ENCODE measurements at places on chromosomes 11 and 22.

DNA sequence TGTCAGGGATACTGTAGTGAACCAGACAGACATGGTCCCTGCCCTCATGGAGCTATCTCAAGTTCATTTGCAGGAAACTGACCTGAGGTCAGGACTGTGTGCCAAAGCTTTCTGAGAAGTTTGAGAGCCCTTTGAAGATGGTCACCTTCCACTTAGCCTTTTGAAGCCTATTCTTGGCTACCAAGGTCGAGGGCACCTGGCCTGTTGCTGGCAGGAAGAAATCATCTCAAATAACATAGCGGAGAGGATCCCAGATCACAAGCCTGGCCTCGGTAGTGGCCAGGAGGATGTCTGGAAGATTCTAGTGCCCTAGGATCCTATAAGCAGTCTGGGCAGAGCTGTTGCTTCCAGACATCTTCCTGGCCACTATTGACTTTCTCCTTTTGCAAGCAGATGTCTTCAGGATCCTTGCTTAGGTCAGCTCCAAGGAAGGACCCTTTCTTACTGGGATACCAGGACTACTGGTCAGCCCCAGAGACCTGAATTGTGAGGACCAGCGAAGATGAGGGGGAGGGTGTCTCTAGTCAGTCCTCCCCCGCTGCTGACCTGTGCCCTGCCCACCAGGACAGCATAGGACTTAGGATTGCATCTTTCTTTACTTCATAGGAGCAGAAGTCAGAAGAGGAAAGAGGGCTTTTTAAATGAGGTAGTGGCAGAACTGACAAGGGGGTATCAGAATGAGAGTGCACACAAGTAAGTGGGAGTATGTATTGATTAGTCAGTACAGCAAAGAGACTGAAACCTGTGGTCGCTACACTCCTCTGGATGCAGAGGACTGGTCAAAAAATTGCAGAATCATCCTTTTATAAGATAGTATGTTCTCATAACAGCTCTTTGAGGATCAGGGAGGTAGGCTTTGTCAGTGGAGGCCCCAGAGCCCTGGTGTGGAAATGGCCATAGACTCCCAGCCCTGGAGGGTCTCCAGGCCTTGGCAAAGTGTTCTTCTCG lies 94.8 kb downstream of the TEAD1 start:
- DNase-seq: peak; percentile 77

DNA sequence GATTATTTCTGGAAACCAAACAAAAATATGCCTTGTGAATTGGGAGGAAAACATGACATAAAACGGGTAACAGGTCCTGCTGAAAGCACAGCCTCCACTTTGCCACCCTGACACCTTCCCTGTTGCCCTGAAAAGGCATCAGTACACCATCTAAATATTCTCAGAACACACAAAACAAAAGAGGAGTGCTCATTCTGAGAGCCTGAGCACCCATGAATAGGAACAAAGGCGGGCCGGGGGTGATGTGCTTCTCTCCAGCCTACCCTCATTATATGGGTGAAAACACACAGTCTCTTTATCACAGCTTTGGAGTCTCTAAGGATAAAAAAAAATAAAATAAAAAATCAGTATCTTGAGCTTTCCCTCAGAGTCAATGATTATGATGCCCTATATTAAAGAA lies 19.7 kb downstream of the SCUBE2 start:
- DNase-seq: no peak

GRCh38 chr11:9037963-9038362 lies 34.2 kb upstream of the NRIP3 start:
- no peak for DNase-seq

GRCh38 chr11:91350931-91351330 lies 873.7 kb upstream of the FAT3 start:
- no peak for DNase-seq

GRCh38 chr22:46513908-46514550 lies 23.4 kb downstream of the CELSR1 start:
- no peak for DNase-seq

GRCh38 chr11:76263657-76264056 lies 57.4 kb upstream of the WNT11 start:
- DNase-seq: peak; percentile 25

- DNase-seq: no peak
Measured at GRCh38 chr11:120925944-120926343, 98.0 kb upstream of the TBCEL start.

GRCh38 chr11:125925247-125925740 lies 20.6 kb upstream of the VSIG10L2 start:
- DNase-seq: no peak

GRCh38 chr11:8285228-8285627 lies 21.6 kb upstream of the LMO1 start:
- no peak for DNase-seq

DNA sequence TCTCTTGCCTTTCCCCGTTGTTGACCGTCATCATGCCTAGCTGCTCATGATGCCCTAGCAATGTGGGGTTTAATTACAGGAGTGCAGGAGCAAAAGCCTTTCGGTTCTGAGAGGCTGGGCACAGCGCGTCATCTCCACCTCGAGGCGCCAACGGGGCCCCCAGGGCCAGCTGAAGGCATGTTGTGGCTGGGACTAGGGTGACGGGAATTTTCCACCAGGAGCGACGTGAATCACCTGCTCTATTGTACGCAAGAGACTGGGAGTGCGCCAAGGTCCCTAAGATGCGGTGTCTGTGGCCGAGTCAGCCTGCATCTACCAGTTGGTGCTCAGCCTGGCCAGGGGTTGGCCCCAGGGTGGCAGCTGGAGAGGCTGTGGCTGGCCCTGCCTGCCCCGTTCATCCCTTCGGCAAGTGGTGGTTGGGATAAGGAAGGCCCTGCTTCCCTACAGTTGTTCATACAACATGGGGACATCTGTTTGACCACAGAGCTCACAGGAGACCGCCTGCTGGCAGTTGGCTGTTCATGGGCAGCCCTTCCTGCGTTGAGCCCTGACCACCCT lies 1175.6 kb downstream of the BRD1 start:
- DNase-seq: no peak

- no peak for DNase-seq
Measured at GRCh38 chr22:28222052-28222451, 303.0 kb upstream of the PITPNB start.
